Activated CD4-positive, CD25-positive, alpha-beta regulatory T cell treated with anti-CD3 and anti-CD28 coated beads, Interleukin-2, amount 50 U/mL, for 24 hours (primary cell): ENCODE measurements at places on chromosomes 3 and 15.

DNA sequence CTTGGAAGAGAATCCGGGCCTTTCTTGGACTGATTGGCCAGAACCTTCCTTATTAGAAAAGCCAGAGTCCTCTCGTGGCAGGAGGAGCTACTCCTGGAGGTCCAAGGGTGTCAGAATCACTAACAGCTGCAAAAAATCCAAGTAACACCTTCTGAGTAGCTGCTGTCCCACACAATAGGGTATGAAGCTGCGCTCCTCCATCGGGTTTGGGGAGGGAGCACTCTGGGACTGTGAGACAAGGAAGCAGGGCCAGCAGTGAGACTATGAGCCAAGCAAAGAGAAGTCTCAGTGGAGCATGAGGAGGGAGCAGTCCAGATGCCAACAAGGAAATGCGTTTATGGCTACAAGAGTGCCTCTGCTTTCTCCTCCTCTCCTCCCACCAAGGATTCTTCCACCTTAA lies 21.7 kb downstream of the SEMA3G start:
- ATAC-seq: no peak

DNA sequence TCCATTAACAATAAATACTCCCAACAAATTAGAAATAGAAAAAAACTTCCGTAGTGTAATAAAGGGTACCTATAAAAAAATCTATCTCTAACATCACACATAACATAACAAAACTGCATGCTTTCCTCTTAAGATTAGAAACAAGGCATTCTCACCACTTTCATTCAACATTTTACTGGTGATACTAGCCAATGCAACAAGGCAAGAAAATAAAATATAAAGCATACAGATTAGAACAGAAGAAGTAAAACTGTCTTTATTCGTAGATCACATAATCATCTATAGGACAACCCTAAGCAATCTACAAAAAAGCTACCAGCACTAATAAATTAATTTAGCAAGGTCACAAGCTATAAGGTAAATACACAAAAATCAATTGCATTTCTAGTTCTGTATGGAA lies 107.1 kb downstream of the PLD1 start:
- ATAC-seq: no peak

DNA sequence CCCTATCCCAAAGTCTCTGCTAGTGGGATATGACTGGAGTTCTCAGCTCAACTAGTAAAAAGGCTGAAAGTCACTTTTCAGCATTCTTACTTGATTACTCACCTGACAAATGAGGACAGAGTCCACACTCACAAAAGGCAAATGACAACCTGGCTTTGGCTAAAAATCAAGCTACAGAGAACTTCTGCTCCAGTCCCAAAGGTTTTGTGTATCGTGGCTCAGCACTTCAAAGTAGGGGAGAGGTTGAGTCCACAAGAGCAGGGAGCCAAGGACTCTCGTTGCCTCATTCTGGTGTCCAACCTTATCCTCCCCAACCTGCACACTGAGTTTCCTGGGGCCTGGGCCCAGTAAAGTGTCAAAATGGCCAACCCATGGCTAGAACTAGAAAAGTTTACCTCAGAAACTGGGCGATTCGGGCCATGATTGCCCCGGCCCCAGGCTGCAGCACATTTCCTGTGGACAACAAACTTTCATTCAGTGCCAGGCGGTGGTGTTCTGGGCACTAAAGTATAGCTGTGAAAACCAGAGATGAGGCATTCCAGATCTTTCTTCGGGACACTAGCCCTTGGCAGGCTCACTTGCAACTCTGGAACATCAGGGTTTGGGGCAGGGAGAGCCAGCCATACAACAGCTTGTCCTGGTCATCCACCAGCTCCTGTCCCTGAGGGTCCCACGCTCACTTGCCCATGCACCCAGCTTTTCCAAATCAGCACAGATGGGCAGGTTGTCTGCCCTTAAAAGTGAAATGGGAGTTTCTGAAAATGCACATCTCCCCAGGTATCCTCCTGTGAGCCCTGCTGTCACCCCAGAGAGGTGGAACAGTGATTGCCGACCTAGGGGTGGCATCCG lies 3.1 kb downstream of the ACAA1 start:
- ATAC-seq: no peak

GRCh38 chr15:63030101-63030551 lies 12.4 kb upstream of the TPM1 start:
- no peak for ATAC-seq

DNA sequence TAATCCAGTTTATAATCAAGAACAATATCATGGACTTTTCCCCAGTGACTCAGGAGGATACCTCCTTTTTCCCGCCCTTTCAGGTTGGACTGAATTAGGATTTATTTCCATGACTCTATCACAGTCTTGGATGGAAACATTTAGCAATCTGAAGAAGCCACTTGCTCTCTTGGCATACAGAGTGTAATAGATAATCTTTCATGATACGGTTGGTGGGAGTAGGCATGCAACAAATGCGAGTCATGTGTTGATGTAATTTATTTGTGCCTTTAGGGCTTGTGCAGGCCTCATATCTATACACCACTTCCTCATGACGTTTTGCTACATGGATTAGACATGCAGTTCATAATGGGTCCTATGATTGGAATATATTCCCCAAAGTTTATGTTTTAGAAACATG lies 54.2 kb upstream of the MCTP2 start:
- no peak for ATAC-seq

DNA sequence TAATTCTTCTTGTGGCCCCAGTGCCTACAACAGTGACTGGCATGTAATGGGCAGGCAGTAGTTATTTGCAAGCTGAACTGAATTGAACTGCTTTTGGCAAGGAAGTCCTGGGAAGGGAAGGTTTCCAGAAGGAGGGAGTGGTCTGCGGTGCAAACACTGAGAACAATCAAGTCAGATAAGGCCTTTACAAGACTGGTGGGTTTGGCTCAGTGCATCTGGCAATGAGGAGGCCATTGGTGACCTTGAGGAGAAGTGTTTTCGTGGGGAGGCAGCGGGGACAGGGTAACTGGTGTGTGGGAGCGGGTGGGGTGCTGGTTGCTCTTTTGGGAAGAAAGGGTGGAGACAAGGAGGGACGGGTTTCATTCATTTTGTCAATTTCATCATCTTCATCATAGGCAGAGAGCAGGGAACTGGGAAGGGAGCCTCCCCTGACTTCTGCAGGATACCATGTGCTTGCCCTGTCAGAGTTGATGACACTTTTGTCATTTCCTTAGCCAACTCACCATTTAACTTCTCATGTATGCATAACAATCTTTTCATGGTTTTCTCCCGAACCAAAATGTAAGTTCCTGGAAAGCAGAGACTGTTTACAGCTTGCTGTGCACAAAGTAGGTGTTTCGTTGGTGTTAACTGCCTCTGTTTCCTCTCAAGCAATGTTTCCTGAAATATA lies 8.4 kb upstream of the EHD4 start:
- no peak for ATAC-seq

GRCh38 chr15:91517491-91518200 lies 335.9 kb upstream of the SLCO3A1 start:
- ATAC-seq: no peak

- no peak for ATAC-seq
Observed at GRCh38 chr3:153963012-153963411, 158.2 kb upstream of the ARHGEF26 start.

- no peak for ATAC-seq
Observed at GRCh38 chr3:114855839-114856238, 291.2 kb downstream of the ZBTB20 start.

GRCh38 chr3:186717039-186717457 lies at the start of gene KNG1:
KNG1 (plus strand) TSS chr3:186717359; CDS start chr3:186717543, 184 bp downstream.
- no peak for ATAC-seq

- ATAC-seq: no peak
Observed at GRCh38 chr3:87076946-87077345, 86.0 kb upstream of the VGLL3 start.

DNA sequence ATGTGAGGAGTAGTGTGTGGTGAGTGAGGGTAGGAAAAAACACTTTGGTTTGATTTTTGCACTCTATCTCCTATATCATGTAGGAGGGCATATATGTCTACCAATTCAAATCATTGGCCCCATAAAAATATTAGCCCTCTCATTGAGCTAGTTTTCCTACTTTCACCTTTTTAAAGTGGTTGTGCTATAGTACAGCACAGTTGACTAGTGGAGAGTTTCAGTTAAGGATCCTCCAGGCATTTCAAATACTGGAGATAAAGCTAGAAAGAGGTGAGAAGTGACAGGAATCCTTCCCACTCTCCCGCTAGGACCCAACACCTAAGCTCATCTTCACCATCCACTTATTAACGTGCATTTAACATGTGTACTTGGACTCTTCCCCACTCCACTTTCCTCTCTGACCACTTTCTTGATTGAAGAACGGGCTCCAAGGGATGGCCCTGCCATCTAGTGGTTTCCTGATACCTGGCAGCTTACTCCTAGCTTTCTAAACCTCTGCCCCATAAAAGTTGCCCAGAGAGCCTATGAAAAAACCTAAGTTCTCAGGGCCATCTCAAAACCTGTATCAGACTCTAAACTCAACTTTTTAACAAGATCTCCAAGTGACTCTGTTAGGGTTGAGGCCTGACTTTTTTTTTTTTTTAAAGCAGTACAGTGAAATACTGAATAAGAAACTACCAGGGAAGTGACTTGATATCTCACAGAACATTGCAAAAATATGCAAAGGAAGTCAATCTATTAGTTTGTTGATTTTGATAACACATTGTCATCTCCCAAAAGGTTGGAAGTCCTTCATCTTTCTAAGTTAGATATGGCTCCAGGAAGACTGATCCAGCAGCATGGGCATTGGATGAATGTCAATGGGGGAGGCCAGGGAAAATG lies 17.9 kb downstream of the IL12A start:
- no peak for ATAC-seq
